ENCODE measurements at places on chromosomes 7 and 10. TPM values are rescaled to one million over a fixed set of nuclear protein-coding genes. Genes with fewer than 3 reads are reported as not detected.

The HILPDA gene
- total RNA-seq = 36.8 TPM

The PSAP gene
- 538 TPM for total RNA-seq

The CDHR1 gene
- total RNA-seq = 0.31 TPM

The TWIST1 gene
- 1.8 TPM for total RNA-seq

The FGL2 gene
- not detected for total RNA-seq

The MOSPD3 gene
- 27.1 TPM for total RNA-seq

- no peak overlapping the region for H3K27ac ChIP-seq
- no peaks in the 10 kb centered on the region for H3K27me3 ChIP-seq
- no peaks in the 10 kb centered on the region for H3K36me3 ChIP-seq
- no peak overlapping the region for H3K4me3 ChIP-seq
- no peak for DNase-seq
Observed at GRCh38 chr10:82040336-82040735, 165.3 kb downstream of the NRG3 start.

GRCh38 chr10:130377986-130378540 is 241.9 kb downstream of the GLRX3 start:
- no peak for DNase-seq
- H3K4me3 ChIP-seq = no peak overlapping the region
- no peak overlapping the region for H3K27ac ChIP-seq

DNA sequence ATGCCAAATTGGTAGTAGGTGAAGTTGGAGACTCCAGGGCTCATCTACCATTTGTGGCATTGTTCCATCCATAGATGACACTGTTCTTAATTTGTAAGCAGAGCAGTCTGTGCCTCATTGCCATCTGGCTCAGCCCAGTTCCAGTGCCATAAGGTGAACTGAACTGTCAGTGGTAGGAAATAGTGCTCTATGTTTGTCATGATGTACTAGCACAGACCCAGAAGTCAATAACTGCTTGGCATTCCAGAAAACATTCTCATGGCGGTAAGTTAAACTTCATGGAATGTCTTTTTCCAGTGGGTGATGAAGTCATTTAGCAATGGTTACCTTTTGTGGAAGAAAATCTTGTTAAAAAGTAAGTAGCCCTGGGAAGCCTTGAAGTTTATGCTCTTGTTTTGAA is 302.7 kb downstream of the SUGCT start:
- no peak overlapping the region for H3K4me3 ChIP-seq
- H3K27ac ChIP-seq = no peak overlapping the region
- peaks cover 6% of the 10 kb centered on the region for H3K36me3 ChIP-seq
- no peaks in the 10 kb centered on the region for H3K27me3 ChIP-seq
- H3K4me1 ChIP-seq = peaks cover 3% of the 10 kb centered on the region

GRCh38 chr7:39971924-39972323 is 21.9 kb downstream of the CDK13 start:
- H3K4me3 ChIP-seq = no peak overlapping the region
- peaks cover 5% of the 10 kb centered on the region for H3K36me3 ChIP-seq
- no peak for DNase-seq
- no peak overlapping the region for H3K27ac ChIP-seq
- H3K27me3 ChIP-seq = no peaks in the 10 kb centered on the region

- no peak for DNase-seq
- H3K27ac ChIP-seq = no peak overlapping the region
- H3K4me3 ChIP-seq = no peak overlapping the region
Observed at GRCh38 chr10:66792441-66792840, 133.4 kb upstream of the LRRTM3 start.

- no peaks in the 10 kb centered on the region for H3K27me3 ChIP-seq
- H3K27ac ChIP-seq = no peak overlapping the region
- no peaks in the 10 kb centered on the region for H3K36me3 ChIP-seq
- peaks cover 3% of the 10 kb centered on the region for H3K4me1 ChIP-seq
- no peak overlapping the region for H3K4me3 ChIP-seq
Observed at GRCh38 chr10:58644311-58644710, 131.6 kb downstream of the BICC1 start.

DNA sequence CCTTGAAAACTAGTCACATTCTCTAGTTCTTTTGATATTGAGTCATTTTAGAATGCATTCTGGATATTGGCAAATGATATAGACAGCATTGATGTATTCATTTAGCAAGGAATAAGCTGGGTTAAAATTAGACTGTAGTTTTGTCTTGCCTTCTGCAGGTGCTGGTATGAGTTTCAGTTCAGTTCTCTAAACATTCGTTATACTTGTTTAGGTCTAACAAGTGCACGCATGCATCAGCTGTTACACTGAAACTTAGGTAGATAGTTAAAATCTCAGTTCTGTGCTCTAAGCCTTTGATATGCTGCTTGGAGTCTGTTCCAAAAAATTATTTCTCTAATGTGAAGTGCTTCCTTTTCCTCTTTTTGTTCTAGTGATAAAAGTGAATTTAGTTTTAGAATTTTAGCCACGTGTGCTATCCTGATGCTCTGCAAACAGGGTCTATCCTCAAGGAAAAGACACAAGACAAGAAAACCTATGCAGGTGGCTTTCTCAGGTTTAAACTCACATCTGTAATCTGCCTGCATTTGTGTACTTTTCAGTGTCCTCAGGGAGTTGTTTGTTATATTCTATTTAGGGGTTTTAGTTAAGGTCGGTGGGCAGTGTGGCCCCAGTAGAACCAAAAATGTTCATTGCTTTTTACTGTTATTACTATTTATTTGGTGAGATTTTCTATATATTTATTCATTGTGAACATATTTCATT is 409.0 kb downstream of the CDC14C start:
- no peak overlapping the region for H3K4me3 ChIP-seq
- DNase-seq = no peak
- no peaks in the 10 kb centered on the region for H3K27me3 ChIP-seq

DNA sequence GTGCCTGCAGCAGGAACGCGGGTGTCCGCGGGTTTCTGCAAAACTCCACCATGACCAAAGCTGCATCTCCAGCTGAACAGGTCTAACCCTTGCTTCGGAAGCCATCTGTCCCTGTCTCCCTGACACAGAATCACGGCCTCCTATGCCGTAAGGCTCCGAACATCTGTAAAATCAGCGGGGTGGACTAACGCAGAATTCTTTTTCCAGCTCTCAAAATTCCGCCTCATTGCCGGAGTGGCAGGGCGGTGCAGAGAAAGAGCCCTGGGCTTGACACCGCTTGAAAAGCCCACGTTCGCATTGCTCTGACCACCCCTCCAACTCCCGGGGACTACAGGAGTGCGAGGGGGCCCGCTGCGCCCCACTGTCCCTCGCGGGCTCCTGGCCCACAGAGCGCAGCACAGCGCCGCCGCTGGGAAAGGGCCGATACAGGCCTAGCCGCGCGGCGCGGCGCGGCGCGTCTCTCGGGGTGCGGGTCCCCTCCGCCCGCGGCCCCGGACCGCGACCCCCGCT is 409 bp downstream of the DNMBP start:
- peaks cover 7% of the 10 kb centered on the region for H3K27me3 ChIP-seq
- peaks cover 33% of the 10 kb centered on the region for H3K4me1 ChIP-seq
- peak overlapping the region; percentile 76 for H3K27ac ChIP-seq

GRCh38 chr10:78140066-78140630 is 106.5 kb downstream of the RPS24 start:
- peaks cover 7% of the 10 kb centered on the region for H3K4me1 ChIP-seq
- H3K27ac ChIP-seq = no peak overlapping the region
- no peak overlapping the region for H3K4me3 ChIP-seq
- peaks cover 16% of the 10 kb centered on the region for H3K27me3 ChIP-seq

GRCh38 chr10:33382921-33383713 is 48.6 kb upstream of the NRP1 start:
- no peak for DNase-seq
- no peak overlapping the region for H3K27ac ChIP-seq
- H3K4me1 ChIP-seq = peaks cover 11% of the 10 kb centered on the region
- H3K4me3 ChIP-seq = no peak overlapping the region
- no peaks in the 10 kb centered on the region for H3K27me3 ChIP-seq
- no peaks in the 10 kb centered on the region for H3K36me3 ChIP-seq

DNA sequence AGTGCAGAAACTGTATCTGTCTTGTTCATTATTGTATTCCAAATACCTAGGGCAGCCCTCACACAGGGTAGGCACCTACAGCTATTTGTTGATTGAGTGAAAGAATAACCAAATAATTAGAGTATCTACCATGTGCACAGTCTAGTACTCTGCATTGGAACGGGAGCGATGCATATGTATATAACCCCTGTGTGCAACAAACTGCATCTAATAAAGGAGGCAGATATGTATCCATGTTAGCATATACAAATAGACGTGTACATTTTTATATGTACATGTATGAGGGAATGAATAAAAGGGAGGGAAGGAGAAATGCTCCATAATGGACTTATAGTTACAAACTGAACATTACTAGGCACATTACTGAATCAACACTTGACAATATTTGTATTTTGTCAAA is 191.3 kb upstream of the PTPRZ1 start:
- no peak overlapping the region for H3K27ac ChIP-seq
- no peaks in the 10 kb centered on the region for H3K36me3 ChIP-seq
- no peak overlapping the region for H3K4me3 ChIP-seq
- H3K27me3 ChIP-seq = no peaks in the 10 kb centered on the region
- no peaks in the 10 kb centered on the region for H3K4me1 ChIP-seq

DNA sequence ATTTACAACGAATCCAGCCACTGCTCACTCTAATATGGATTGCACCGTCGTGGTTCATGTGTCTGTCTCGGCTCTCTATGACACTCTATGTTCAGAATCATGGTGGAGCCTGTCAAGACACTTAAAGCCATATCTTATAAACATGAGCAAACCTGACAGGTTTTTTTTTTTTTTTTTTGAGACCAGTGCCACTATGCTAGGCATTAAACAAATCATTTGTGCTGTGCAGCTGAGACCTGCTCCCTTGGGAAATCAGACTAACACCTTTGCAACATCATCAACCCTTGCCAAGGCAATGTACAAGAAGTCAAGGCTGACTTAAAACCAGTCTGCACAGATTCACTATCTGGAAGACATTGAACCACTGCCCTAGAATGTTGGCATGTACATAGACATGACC is 181.2 kb upstream of the ANK3 start:
- H3K27ac ChIP-seq = no peak overlapping the region
- no peak overlapping the region for H3K4me3 ChIP-seq
- no peaks in the 10 kb centered on the region for H3K27me3 ChIP-seq
- no peak for DNase-seq

DNA sequence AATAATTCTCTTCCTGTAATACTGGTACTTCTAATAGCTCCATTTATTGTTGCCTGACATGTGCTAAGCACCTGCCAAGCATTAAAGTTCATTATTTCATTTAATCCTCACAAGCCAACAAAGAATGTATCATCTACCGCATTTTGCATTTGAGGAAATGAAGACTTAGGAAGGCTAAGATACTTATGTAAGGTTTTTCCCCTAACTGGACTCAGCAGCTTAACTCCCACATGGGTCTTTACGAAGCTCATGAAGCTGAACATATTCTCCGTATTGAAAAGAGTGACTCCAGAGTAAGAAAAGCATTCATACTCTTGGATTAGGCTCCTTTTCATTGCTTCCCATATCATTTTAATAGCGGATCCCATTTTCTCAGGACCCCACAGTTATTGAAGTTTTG is 155.7 kb upstream of the TMEM72 start:
- H3K4me3 ChIP-seq = no peak overlapping the region
- H3K4me1 ChIP-seq = no peaks in the 10 kb centered on the region
- H3K27ac ChIP-seq = no peak overlapping the region
- H3K36me3 ChIP-seq = no peaks in the 10 kb centered on the region
- peaks cover 46% of the 10 kb centered on the region for H3K27me3 ChIP-seq
- DNase-seq = no peak

- H3K36me3 ChIP-seq = no peaks in the 10 kb centered on the region
- H3K27me3 ChIP-seq = peaks cover 19% of the 10 kb centered on the region
- H3K4me1 ChIP-seq = peaks cover 17% of the 10 kb centered on the region
- DNase-seq = no peak
Observed at GRCh38 chr7:155280446-155281397, 17.0 kb upstream of the INSIG1 start.

- peaks cover 2% of the 10 kb centered on the region for H3K4me1 ChIP-seq
- peaks cover 7% of the 10 kb centered on the region for H3K36me3 ChIP-seq
- H3K27me3 ChIP-seq = no peaks in the 10 kb centered on the region
- no peak overlapping the region for H3K27ac ChIP-seq
- DNase-seq = no peak
Observed at GRCh38 chr10:130230036-130230435, 93.8 kb downstream of the GLRX3 start.

GRCh38 chr7:22287412-22287811 is 69.5 kb downstream of the RAPGEF5 start:
- H3K27me3 ChIP-seq = no peaks in the 10 kb centered on the region
- no peak overlapping the region for H3K27ac ChIP-seq
- no peaks in the 10 kb centered on the region for H3K4me1 ChIP-seq
- H3K36me3 ChIP-seq = peaks cover 10% of the 10 kb centered on the region

DNA sequence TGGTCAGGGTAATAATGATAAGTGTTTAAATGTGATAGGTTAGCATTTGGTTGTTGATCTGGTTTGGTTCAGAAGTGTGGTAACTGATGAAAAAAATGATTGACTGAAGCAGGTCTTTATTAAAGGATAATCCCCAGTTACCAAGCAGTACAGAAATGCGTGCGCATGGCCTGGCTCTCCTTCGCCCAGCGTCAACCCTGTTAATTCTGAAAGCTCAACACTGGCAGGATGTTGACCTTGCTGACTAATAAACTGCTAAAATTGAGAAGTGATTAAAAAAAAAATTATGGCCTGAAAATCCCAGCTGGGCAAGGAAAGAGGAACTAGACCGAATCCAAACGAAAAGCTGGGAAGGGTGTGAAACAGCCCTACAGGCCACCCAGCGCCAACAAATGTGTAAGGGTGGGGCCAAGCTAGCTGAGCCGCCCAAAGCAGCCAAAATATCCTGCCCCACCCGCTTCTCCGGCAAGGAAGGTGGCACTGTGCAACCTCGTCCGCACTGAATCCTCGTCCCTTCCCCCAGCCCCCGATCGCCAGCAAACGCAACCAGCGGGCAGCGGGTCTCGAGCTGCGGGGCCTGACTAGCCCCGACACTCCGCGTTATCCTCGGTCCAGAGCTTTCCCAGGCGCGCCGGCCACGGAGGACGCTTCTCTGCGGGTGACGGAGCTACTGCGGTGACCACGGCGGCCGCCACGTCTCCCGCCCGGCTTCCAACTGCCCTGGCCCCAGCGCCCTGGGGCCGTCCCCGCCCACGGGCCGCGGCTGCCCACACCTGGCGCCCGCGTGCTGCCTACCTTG is 561 bp downstream of the SHTN1 start:
- peaks cover 1% of the 10 kb centered on the region for H3K36me3 ChIP-seq
- H3K4me1 ChIP-seq = peaks cover 13% of the 10 kb centered on the region
- DNase-seq = peak; percentile 24
- H3K27ac ChIP-seq = peak overlapping the region; percentile 95
- no peaks in the 10 kb centered on the region for H3K27me3 ChIP-seq
- peak overlapping the region; percentile 90 for H3K4me3 ChIP-seq

DNA sequence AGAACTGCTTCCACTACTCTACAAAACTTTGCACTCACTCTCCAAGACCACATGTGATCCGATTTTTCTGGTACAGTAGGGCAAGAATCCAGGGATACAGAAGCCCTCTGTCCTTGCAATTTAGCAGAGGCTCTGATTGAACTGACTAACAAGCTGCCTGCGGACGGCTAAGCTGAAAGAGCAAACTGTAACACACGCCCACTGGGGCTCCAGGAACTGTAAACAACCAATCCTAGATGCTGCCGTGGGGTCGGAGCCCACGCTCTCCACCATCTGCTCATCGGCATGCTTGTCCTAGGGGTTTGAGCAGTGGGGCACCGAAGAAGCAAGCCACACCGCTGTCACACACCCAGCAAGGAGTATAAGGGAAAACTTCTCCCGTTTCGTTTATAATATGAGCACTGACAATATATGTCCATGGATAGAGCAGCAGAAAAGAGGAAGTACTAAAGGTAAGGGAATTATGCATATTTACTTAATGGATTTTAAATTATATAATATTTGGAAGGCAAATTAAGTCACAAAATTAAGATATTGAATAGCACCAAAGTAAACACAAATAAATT is 634.4 kb upstream of the POT1 start:
- DNase-seq = no peak
- H3K4me1 ChIP-seq = no peaks in the 10 kb centered on the region
- no peak overlapping the region for H3K4me3 ChIP-seq
- no peak overlapping the region for H3K27ac ChIP-seq
- H3K27me3 ChIP-seq = no peaks in the 10 kb centered on the region
